GM12878 (cell line): ENCODE measurements at places on chromosomes 1 and 21. TPM values are rescaled to one million over a fixed set of nuclear protein-coding genes. Genes with fewer than 3 reads are reported as not detected.

Gene CD1C
- total RNA-seq: 6.0 and 8.4 TPM in 2 replicates

GRCh38 chr1:92990828-92991227 lies 29.6 kb upstream of the DIPK1A start:
- H3K27ac ChIP-seq: no peak overlapping the region
- no peaks in the 10 kb centered on the region for H3K27me3 ChIP-seq
- H3K36me3 ChIP-seq: no peaks in the 10 kb centered on the region
- no peaks in the 10 kb centered on the region for H3K4me1 ChIP-seq
- no peak overlapping the region for H3K4me3 ChIP-seq
- DNase-seq: no peak

Gene CCDC24
- 2.2 and 3.1 TPM in 2 replicates for total RNA-seq

DNA sequence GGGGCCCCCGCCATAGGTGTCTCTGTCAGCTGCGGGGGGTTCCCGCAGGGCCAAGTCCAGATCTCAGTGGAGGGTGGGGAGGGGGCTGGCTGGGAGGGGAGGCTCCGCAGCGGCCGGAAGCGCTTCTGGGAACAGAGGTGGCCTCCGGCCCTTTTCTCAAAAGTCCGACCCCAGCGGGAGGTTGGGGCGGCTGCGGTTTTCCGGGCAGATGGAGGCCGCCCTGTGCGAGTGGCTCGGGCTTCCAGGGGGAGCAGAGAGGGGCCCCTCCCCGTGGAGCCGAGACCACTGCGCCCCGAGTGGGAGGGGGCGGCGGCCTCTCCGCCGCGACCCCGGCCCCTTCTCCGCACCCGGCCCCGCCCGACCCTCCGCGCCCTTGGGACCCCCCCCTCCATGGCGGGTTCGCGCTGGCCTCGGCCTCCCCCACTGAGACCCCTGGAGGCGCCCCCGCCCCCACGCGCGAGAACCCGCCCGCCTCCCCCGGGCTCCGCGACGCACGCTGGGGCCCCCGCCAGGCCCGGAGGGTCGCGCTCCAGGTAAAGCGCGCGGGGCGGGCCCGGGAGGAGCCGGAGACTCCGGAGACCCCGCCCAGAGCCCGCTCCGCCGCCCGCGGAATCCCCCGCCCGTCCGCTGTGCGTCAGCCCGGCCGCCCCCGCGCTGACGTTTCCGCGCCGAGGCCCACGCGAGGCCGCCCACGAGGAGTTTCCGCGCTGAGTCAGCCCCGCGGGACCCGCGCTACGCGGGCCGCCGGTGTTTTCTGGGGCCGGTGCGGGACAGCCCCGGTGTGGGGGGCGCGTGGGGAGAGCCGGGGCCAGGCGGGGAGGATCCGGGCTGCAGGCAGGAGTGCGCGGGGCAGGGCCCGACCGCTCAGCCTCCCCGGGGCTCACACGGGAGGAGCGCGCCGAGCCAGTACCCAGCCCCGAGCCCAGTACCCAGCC lies 5.2 kb downstream of the TNFRSF18 start:
- H3K36me3 ChIP-seq: no peaks in the 10 kb centered on the region
- no peak overlapping the region for H3K27ac ChIP-seq
- no peak for DNase-seq

DNA sequence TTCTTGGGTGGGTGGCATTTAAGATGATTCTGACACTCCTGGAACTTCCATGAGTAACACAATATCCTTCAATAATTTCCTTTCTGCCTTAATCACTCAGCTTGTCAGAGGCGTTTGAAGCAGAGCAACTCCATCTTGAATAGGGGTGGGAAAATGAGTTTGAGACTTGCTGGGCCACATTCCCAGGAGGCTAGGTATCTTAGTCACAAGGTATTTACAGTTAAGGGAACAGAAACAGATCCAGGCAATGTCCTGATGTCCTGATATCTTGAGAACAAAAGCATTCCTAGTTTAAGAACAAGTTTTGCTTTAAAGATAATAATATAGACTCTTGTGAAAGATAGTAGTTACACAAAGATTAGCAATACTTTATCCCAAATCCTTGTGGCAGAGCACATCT lies 76.6 kb upstream of the KIAA0040 start:
- no peaks in the 10 kb centered on the region for H3K36me3 ChIP-seq
- H3K4me1 ChIP-seq: no peaks in the 10 kb centered on the region
- no peak overlapping the region for H3K27ac ChIP-seq

- H3K4me3 ChIP-seq: no peak overlapping the region
- no peak for DNase-seq
- no peak overlapping the region for H3K27ac ChIP-seq
- no peaks in the 10 kb centered on the region for H3K27me3 ChIP-seq
Observed at GRCh38 chr1:231233735-231234417, 7.1 kb upstream of the GNPAT start.
